IMR-90 (cell line): ENCODE measurements at places on chromosomes 1 and 21.

- H3K36me3 ChIP-seq = no peaks in the 10 kb centered on the region
- no peak overlapping the region for H3K4me3 ChIP-seq
- H3K4me1 ChIP-seq = peaks cover 8% of the 10 kb centered on the region
Observed at GRCh38 chr1:31621847-31622730, 4.6 kb downstream of the HCRTR1 start.

DNA sequence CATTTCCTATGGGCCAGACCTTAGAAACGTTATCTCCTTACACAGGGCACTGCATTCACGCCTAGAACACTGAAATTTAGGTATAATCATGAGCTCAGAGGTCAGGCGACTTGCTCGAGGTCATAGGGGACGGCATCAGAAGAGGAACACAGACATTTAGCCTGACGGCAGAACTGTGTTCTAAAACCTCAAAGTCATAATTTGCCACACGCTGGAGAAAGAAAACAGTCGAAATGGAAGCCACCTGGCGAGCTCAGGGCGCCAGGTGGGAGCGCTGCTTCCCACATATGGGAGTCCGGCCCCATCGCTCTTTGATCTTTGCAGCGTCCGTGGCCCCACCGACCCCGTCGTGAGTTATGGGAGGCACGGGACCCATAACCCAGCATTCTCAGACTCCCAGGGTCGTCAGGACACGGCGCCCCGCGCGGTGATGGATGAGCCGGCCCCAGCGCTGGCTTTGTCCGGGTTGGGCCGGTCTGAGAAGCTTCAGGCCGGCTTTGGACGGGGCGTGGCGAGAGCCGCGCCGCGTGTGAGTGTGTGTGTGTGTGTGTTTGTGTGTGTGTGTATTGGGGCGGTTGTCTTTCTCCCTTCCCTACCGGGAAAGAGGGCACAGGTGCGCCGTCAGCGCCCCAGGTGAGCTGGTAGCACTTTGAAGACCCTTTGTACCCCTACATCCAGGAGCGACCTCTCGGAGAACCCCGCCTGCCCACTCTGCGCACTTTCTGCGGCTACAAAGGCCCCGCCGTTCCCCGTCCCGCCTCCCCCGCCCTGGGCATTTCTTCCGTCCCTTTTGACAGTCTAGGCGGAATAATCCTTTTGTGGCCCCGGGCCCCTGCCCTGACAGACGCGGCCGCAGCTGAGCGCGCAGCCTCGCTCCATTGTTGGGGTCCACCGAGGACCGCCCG, 861 bp upstream of the DRAXIN start:
- H3K4me3 ChIP-seq = no peak overlapping the region
- peaks cover 3% of the 10 kb centered on the region; the same call in 1 of the 2 replicates for H3K4me1 ChIP-seq
- no peak overlapping the region for H3K27ac ChIP-seq
- H3K27me3 ChIP-seq = peaks cover 52% of the 10 kb centered on the region
- no peaks in the 10 kb centered on the region for H3K36me3 ChIP-seq

DNA sequence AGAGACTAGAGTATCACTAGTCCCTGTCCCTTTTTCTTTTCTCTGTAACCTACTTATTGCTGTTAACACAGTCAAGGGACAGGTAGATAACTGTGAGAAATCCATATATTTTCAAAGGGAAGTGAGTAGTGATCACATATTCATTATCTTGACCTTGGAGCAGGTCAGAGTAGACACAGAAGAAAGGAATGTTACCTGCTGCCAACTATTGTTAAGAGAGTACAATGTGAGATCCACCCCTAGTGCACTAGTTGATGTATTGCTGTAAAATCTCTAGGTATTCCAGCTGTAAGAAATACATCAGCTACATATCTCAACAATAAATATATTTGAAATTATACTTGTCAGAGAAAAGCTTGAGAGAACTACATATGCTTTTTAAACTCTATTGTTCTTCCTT, 68.7 kb upstream of the ADGRL2 start:
- H3K27me3 ChIP-seq = no peaks in the 10 kb centered on the region
- no peaks in the 10 kb centered on the region for H3K4me1 ChIP-seq
- no peak for DNase-seq
- no peak overlapping the region for H3K4me3 ChIP-seq
- H3K27ac ChIP-seq = no peak overlapping the region
- no peaks in the 10 kb centered on the region for H3K36me3 ChIP-seq

DNA sequence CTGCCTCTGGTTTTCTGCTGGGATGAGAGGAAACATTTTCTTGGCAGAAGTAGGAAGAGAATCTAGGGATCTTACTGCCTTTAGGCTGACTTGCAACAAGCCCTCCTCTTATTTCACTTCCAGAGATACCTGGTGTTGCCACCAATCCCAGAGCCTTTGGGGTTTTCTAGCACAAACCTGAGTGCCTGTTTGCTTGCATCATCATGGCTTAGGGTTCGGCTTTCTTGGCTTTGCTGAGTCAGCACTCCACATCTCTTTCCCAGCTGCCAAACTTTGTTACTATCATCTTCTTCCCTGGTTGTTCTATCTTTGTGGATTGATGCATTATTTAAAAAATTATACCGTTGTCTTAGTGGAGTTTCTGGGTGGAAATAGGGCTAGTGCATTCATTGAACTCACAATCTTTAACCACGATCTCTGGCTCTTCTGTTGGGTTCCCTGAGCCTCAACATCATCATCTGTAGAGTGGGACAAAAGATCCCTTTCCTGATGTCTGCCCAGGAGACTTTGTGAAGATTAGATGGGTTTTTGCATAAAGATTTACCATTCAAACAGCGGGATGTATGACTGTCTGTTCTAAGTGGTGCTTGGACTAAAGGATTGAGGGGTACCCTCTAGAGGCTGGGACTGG, 76.6 kb upstream of the SELENON start:
- no peak overlapping the region for H3K27ac ChIP-seq
- H3K4me3 ChIP-seq = no peak overlapping the region
- DNase-seq = no peak
- H3K27me3 ChIP-seq = no peaks in the 10 kb centered on the region; the same call in 1 of the 2 replicates
- peaks cover 2% of the 10 kb centered on the region; the same call in 1 of the 2 replicates for H3K36me3 ChIP-seq

DNA sequence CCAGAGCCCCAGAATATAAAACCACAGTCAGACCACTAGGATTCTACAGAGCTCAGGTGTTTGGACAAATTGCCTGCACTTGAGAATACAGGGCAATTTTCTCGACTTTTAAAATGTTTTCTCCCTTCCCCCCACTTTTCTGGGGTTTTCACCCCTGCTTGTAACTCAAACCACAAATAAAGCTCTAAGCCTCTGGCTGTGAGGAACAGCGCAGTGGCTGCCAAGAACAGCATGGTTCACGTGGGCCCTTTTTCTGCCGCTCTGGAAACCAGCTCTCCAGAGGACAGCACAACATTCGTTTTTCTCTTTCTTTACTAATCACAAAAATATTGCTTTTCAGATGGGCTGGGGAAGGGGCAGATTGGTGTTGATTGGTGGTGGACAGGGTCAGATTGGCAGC, 102.2 kb upstream of the JUN start:
- H3K4me3 ChIP-seq = no peak overlapping the region
- H3K4me1 ChIP-seq = peaks cover 14% of the 10 kb centered on the region
- H3K27ac ChIP-seq = no peak overlapping the region
- no peaks in the 10 kb centered on the region for H3K36me3 ChIP-seq
- DNase-seq = no peak

- no peak for DNase-seq
- no peak overlapping the region for H3K27ac ChIP-seq
- H3K4me3 ChIP-seq = no peak overlapping the region
- no peaks in the 10 kb centered on the region for H3K27me3 ChIP-seq
Observed at GRCh38 chr1:1092149-1092855, 18.2 kb upstream of the RNF223 start.
